Stimulated activated CD8-positive, alpha-beta memory T cell treated with anti-CD3 and anti-CD28 coated beads, Interleukin-7, amount 100 ng/mL, for 1 hour (primary cell): ENCODE measurements at places on chromosomes 6 and 20.

DNA sequence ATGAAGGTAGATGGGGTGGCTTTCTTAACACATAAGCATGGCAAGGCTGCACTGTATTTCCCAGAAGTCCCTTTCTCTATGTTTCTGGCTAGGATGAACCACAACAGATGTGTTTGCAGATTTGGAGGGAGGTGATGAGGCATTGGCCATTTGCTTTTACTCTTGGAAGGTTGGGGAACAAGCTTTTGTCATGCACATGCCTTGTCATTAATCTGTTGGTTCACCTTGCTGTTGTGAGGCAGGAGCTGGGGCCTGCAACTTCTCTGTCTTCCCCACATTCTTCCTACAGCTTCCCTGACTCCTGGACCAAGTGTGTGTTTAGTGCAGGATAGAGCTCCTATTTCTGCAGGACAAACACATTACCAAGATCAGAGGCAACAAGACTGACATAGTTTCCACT is 326.2 kb upstream of the SPTLC3 start:
- no peak for DNase-seq

GRCh38 chr6:170314983-170315382 is 8.4 kb downstream of the FAM120B start:
- DNase-seq = no peak

GRCh38 chr20:13685623-13686022 is 46.9 kb upstream of the TASP1 start:
- no peak for DNase-seq

DNA sequence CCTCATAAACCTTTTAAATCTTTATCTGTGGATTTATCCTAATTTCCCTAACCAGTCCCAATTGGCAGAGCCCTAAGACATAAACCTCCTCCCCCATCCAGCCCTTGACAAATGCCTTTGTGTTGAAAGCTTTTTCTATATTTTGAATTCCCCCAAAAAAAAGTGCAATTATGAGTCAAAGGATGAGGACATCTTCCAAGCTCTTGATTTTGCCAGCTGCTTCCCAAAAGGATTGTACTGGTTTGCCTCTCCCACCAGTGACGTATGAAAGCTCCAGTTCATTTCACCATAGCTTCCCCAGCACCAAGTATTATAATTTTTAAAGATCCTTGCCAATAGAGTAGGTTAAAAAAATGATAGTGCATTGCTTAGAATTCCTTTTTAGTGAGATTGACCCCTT is 38.9 kb downstream of the SIRPA start:
- DNase-seq = no peak

- DNase-seq = no peak
Measured at GRCh38 chr6:82521369-82521768, 157.8 kb downstream of the TPBG start.

- no peak for DNase-seq
Measured at GRCh38 chr20:50717974-50718761, 13.2 kb upstream of the PARD6B start.

DNA sequence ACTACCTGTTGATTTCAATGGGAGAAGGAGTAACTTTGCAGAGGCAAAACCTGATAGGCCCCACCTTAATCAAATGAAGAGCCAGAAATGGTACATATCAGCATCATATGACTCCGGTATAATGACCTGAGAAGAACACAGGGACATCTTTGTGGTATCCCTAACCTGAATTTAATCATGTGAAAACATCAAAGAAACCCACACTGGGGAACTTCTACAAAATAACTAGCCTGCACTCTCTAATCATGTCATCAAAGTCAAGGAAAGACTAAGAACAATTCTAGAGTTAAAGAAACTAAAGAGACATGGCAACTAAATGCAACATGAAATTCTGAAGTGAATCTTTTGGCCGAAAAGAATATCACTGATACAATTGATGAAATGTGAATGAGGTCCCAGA is 34.9 kb downstream of the SLC17A4 start:
- DNase-seq = no peak

DNA sequence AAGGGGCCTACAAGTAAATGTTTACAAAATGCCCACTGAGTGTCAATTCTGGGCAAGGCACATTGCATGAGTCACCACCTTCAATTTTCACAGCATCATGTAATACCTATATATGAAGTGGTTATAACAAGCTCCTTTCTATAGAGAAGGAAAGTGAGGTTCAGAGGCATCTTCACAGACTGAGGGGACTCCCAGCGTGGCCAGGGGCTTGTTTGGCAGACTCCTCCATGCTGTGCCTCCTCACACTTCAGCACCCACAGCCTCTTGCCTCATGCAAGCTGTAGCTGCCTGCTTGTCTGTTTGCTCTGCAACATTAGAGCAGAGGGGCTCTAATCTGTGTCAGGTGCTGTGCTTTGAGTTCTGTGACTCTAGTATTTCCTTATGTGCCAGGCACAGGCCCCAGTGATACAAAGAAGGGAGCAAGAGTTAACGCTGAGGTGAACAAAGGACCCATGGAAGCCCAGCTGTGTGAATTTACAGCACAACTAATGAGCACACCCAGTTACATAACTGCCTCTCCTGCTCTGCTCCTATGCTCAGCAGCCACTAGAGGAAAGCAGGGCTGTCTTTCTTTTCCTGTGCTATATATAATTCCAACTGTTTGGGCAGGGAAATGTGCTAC is 72.3 kb downstream of the ZHX3 start:
- no peak for DNase-seq

DNA sequence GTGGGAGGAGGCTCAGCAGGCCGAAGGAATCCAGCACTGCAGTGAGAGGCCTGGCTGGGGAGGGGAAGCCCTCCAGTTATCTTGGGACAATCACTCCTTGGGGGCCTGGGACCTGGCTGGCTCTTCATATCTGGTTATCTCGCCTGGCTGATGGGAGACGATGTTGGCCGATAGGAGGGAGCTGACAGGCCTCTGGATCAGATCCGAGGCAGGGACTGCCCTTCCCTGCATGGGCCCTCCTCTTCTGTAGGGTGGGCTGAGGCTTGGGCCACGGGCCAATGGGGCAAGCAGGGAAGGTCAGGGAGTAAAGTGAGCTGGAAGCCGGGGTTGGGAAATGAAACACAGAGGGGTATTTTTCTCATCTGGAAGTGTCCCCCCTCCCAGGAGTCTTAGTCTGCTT is 25.2 kb downstream of the MANBAL start:
- no peak for DNase-seq

- DNase-seq = no peak
Measured at GRCh38 chr20:3238616-3239025, 369 bp downstream of the SLC4A11 start.

- no peak for DNase-seq
Measured at GRCh38 chr6:31792761-31793171, 2.8 kb downstream of the VARS1 start.

- DNase-seq = no peak
Measured at GRCh38 chr20:49405062-49405683, 77.3 kb downstream of the KCNB1 start.

GRCh38 chr6:17600527-17601385 is 654 bp downstream of the FAM8A1 start:
- DNase-seq = no peak

- no peak for DNase-seq
Measured at GRCh38 chr6:51865996-51866395, 221.4 kb downstream of the PKHD1 start.

DNA sequence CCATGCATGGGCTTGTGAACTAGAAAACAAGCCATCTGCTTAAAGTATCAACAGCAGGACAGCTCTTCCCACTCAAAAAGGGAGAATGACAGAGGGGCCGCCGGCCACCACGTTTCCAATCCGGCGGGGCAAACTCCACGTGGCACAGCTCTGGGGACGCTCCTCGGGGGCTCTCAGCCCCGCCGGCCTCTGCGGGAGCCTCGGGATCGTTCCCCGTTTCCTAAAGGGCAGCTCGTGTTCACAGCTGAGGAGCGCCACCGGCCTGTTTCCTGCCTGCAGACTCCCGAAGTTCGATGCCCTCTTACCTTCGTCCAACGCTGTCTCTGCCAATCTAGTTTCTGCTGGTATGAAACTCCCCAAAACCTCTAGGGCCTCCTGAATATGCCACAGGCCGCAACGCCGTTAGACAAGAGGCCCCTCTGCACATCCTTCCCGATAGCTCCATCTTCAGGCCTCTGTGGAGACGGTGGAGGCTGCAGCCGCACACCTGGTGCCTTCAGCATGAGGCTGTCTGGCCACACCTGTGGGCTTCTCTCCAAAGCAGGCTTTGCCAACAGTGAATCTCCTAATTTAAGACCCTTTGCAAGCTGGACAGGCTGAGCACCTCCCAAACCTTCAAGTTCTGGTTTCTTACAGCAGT is 46.5 kb downstream of the KCNQ2 start:
- DNase-seq = no peak

DNA sequence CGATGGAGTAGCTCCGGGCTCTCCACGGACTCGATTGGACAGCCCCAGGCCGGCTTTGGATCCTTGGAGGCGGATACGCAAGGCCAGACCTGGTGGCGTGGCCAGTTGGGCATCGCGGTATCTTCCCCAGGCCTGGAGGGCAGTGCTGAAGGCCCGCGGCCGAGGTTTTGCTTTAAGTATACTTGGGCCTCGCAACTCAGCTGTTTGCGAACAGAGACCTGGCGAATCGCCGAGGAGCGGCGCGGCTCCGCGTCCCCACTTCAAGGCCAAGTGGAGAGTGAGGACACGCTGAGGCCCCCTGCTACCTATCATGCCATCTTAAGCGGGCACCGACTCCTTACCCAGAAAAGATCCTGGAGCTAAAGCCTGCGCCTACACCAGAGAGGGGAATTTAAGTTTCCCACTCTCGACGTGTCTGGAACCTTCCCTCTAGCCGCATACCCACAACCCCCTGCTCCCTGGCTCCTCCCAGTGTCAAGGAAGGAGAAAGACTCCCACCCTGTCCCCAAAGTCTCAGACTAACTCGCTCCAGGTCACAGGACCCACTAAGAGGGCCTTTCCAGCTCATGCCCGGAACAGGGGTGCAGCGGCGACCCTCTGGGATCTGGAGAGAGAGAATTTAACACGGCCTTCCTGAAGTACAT is 4.1 kb downstream of the LINC00237 start:
- DNase-seq = no peak

DNA sequence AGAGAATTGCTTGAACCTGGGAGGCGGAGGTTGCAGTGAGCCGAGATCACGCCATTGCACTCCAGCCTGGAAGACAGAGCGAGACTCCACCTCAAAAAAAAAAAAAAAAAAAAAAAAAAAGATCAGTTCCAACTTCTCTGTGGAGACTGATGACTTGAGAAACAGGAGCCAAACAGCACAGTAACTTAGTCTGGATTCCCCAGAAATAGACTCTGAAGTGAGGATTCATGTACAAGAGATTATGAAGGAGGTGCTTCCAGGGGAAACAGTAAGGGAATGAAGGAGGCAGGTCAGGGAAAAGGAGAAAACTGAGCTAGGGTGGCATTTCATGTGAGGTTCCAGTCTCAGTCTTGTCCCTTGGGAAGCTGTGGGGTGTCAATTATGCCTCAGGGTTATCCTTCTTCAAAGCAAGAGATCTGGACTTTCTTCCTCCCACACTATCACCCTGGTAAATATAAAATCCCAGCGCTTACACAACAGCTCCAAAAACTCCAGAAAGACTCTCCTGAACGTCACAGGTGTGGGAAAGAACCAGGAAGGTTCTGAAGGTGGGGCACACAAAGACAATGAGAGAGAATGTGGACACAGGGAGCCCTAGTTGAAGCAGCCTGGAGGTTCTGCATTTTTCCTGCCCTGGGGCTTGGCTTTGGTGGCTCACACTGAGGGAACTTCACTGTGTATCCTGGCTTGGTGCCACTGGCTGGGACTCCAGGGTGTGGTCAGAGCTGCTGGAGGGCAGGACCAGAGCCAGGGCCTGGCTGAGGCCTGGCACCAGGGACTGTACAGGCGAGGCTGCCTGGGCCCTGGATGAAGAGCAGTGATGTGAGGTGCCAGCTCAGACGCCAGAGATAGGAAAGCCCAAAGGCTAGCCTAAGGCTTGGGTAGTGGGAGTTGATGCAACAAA is 46.8 kb downstream of the PCNA start:
- DNase-seq = no peak

GRCh38 chr20:60013296-60014139 is 55.3 kb downstream of the CDH26 start:
- no peak for DNase-seq

DNA sequence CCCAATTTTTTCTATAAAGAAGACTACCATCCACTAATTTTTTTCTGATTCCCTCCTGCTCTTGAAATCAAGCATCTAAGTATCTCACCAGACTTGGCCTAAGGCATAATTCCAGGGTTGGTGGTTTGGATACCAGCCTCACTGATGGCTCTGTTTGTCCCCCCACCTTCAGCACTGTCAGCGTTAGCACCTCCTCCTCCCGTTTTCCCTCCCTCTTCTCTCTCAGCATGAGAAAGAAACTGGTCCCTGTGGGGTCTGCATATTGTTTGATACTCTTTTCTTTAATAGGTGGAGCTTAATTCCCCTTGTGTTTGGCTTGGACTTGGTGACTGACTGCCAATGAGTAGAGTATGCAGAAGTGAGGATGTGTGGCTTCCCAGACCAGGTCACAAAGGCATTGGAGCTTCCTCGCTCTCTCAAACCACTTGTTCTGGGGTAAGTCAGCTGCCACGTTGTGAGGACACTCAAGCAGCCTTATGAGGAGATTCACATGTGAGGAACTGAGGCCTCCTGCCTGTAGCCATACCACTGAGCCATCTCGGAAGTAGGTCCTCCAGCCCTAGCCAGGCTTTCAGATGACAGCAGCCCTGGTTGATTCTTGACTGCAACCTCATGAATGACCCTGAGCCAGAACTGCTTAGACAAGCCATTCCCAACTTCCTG is 65.2 kb downstream of the RIOK1 start:
- DNase-seq = no peak

GRCh38 chr6:146253691-146254090 is 224.8 kb downstream of the GRM1 start:
- no peak for DNase-seq

DNA sequence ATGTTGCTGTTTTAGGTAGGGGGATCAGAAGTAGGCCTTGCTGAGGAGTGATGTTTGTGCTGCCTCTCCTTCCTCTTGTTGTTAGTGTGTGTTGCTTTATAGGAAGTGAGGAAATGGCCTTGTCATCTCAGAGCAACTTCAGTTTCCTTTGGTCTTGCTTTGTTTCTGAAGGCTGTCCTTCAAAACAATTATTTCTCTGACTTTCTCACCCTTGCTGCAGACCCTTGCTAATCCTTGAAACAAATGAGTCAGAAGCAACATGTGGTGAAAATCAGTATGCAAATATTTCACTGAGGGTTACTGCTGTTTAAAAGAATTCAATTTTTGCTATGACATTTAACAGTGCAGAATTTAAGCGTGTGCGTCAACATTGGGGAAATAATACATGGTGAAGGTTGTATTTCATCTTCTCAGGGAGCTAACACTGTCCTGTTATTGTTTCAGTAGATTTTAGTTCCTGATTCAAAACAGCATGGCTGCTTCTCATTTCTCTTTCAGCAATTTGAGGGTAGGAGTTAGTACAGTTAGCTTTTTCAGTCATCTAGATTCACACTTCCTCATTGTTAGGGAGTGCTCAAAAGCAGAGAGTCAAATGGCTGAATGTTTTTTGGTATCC is 13.8 kb downstream of the RNF144B start:
- DNase-seq = no peak

DNA sequence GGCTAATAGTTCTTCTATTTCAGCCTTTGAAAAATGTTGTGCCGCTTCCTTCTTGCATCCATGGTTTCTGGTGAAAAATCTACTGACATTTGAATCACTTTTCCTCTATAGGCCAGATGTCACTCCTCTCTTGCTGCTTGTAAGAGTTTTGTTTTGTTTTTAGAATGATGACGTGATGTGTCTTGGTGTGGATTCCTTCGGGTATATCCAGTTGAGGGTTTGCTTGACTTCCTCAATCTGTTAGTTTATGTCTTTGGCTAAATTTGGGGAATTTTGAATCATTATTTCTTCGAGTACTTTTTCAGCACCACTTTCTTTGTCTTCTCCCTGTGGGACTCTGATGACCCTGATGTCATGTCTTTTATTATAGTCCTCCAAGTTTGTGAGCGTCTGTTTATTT is 175.5 kb downstream of the MYLK4 start:
- no peak for DNase-seq

GRCh38 chr6:111950661-111951496 is 77.6 kb upstream of the FYN start:
- DNase-seq = no peak
